ENCODE measurements at places on chromosomes 5 and 9.

GRCh38 chr9:109307380-109308240 lies 13.2 kb downstream of the EPB41L4B start:
- no peak for DNase-seq

DNA sequence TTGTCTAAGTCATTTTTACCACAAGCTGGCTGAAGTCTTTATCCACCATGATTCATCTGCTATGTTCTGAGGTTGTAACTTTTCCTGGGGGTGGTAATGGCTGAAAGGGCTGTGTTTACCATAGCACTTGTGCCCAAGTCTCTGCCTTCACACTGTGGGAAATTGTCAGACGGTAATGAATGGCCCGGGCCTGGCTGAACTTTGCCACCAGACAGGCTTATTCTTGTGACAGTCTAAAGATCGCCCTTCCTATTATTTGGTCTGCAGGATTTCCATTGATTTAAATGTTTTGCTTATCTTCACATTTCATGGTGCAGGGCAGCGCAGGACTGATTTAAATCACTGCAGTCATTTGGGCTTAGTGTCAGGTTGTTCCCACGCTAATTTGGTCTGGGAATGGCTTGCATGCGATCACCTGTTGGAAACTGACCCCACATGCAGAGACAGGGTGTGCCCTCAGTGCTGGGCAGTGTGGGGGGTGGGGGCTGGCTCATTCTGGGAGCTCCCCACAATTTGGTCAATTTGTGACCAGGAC lies 109.3 kb upstream of the ICE1 start:
- no peak for DNase-seq

- DNase-seq, result no peak
Measured at GRCh38 chr9:73357607-73358006, 205.9 kb downstream of the ANXA1 start.

DNA sequence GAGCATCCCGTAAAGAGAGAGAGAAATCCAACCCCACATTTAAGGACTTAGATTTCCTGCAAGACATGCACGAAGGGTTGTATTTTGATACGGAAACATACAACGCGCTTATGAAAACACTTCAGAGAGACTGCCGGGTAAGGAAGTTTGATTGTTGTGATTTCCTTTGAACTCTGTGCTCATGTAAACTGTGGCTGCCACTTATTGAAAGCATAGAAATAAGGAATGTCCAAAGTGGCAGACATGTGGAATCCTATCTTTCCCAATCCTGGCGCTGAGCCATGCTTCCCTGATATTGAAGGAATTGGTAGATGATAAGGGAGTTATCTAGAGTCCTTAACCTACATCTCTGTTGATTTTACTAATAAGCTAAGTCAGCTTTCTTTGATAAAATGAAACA lies 119.4 kb downstream of the PRKACG start:
- no peak for DNase-seq

GRCh38 chr5:2141254-2142000 lies 258.7 kb upstream of the IRX4 start:
- no peak for DNase-seq

DNA sequence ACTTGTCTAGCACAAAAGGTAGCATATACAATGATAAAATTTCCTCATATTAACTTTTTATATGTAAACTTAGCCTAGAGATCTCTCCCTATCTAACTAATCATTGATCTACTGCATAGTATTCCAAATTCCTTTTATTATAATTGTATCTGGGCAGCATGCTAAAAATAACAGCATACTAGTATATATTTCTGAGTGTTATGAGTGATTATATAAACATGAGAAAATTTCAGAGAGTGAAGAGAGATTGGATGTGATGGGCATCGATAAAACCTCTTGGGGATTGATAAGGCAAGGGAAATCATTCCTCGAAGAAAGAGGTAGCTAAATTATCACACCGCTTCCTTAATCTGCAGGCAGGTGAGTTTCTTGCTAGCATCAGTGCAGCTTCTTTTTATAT lies 158.2 kb downstream of the HMHB1 start:
- DNase-seq, result no peak

GRCh38 chr5:143267186-143267585 lies 136.3 kb downstream of the NR3C1 start:
- DNase-seq, result no peak

GRCh38 chr5:173853370-173854131 lies 34.6 kb upstream of the CPEB4 start:
- no peak for DNase-seq

GRCh38 chr5:76547891-76548524 lies 75.2 kb downstream of the F2RL2 start:
- DNase-seq, result no peak

DNA sequence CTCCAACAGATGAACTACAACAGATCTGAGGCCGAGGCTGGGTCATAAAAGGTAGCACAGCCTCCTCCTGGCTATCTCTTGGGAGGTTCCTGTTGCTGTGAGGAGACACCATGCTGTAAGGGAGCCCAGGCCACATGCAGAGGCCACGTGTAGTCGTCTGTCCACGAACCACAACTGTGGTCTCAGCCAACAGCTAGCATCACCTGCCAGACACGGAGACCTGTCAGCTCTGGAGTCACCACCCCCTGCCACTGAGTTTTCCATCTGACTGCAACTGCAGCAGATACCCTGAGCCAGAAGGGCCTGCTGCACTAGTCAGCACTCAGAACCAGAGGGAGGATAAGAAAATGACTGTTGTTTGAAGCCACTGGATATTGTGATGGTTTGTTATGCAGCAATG lies 12.7 kb upstream of the GOLM1 start:
- no peak for DNase-seq

Measured in activated CD4-positive, alpha-beta T cell treated with anti-CD3 and anti-CD28 coated beads for 24 hours (primary cell).